ENCODE measurements at places on chromosomes 1 and 21. TPM values are rescaled to one million over a fixed set of nuclear protein-coding genes. Genes with fewer than 3 reads are reported as not detected.

DNA sequence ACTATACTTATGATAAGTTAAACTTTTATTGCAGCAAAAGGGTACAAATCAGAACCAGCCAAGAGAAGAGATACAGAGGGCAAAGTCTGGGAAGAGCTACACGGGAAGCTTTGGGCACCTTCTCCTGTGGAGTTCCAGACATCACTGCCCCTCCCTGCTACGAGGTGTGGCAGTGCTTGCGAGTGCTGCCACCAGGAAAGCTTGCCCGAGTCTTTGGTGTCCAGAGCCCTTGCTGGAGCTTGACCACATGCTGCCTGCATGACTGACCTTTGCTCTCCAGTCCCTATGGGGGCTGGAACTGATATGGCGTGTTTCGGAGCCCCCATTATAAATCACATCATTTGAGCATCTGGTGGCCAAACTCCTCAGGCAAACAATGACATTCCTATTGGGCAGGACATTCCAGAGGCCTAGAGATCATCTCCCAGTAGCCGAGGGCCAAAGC lies 23.4 kb downstream of the PLEKHO1 start:
- DNase-seq, result no peak

DNA sequence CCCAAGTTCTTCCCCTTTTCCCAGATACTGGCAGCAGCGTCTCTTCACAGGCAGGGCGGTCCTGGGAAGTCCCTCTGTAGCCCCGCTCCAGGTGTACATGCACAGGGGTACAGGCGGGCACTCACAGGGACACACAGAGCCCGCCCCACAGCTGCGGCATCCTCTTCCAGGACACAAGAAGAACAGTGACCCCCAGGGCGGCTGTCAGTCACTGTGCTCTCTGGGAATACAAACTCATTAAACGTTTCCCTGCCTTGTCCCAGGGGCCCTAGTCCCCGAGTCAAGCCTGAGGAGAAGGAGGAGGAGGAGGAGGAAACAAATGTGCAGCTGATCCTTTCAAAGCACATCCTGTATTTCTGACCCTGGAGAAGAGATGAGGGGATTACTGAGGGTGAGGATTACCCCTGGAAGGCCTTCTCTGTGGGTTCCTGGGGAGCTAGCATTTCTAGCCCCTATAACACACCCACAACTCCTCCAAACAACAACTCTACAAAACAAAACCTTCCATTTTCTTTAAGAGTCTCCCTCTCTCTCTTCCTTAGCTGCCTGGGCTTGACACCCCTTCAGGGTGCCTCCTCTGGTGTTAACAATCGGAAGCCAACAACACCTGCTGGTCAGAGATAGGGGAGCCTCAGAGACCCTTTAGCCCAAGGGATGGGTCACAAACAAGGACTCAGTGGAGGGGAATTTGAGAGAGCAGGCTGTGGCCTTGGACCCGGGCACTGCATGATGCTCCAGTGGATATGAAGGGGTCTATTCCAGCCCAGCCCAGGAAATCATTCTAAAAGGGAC lies 28.4 kb upstream of the DMBX1 start:
- no peak for DNase-seq

RNU1-4 gene
- total RNA-seq, result 306 TPM

GRCh38 chr1:36465731-36466369 lies 1.7 kb upstream of the MRPS15 start:
- no peak for DNase-seq

DNA sequence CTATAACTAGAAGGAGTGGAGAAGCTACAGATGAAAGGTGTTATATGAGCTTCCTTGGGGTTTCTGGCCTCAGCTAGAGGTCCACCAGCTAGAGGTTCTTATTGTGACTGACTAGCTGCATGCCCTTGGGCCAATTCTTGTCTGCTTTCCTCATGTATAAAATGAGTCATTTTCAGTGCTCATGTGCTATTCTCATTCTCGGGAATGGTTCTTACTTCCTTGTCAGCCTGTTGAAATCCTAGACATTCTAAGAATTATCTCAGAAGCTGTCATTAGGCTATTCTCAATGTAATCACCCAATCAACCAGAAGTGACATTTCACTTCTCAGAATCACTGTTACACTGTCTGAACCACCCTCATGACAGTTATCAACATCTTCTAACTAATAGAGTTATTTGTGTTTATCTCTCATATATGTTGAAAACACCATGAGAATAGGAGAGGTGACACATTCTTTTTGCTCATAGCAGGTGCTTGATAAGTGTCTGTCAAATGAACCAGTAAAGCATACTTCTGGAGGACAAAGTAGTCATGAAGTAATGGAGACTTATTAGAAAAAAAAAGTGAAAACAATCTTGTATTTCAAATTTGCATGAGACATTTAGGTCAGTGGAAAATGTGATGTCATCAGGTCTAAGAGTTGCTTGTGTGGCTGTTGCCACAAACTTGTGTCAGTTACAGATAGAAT lies 122.8 kb upstream of the IVNS1ABP start:
- peak; percentile 86 for DNase-seq

- peak; percentile 15 for DNase-seq
These were observed 65.8 kb downstream of the LRRN2 start for GRCh38 chr1:204619721-204620120.

DNA sequence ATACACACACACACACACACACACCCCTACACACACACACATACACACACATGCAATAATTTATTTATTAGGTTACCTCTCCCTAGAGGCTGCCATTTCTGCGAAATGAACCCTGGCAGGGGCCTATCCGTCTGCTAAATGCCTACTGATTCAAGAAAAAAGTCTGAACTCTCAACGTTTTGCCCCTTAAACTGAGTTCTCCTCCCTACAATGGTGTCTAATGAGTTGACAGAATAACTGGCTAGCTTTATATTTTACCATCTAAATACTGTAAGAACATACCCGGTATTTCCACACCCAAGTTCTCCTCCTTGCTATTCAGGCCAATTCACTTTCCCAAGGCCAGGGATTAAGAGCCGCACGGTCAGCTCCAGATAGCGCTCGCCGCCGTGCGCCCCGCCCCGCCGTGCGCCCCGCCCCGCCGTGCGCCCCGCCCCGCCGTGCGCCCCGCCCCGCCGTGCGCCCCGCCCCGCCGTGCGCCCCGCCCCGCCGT lies 339 bp upstream of the RNPC3 start:
- DNase-seq, result peak; percentile 67

NDUFV3 gene
- total RNA-seq, result 37.8 TPM

- DNase-seq, result no peak
These were observed 4.3 kb upstream of the NR1I3 start for GRCh38 chr1:161242313-161242712.

DNA sequence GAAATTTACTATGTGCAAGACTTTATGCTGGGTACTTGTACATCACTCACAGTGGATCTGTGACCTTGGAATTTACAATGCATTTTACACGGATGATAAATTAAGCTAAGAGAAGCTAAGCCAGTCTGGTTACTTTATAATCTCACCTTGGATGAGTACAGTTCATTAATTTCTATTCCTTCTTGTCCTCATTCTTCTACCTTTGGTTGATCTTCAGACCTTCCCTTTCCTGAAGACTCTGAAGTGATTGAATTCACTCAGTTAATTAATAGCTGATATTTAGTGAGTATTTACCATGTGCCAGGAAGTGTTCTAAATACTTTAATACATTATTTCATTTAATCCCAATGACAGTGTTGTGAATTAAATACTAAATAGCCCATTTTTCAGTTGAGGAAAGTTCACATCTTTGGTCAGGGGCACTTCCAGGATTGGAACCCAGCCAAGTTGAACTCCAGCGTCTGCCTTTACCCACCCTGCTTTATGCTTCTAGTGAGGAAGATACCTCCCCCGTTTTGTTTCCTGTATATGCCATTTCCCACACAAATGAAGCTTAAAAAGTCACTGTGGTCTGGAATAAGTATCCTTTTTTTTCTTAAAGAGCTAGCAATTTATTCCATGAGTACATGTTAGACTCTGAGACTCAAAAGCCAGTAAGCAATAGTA lies 146.6 kb downstream of the TLR5 start:
- DNase-seq, result no peak

CENPS gene
- 19.1 TPM for total RNA-seq

GRCh38 chr1:30601316-30602085 lies 121.9 kb downstream of the MATN1 start:
- no peak for DNase-seq

PYHIN1 gene
- not detected for total RNA-seq

RIMKLA gene
- total RNA-seq, result 3.7 TPM

DNA sequence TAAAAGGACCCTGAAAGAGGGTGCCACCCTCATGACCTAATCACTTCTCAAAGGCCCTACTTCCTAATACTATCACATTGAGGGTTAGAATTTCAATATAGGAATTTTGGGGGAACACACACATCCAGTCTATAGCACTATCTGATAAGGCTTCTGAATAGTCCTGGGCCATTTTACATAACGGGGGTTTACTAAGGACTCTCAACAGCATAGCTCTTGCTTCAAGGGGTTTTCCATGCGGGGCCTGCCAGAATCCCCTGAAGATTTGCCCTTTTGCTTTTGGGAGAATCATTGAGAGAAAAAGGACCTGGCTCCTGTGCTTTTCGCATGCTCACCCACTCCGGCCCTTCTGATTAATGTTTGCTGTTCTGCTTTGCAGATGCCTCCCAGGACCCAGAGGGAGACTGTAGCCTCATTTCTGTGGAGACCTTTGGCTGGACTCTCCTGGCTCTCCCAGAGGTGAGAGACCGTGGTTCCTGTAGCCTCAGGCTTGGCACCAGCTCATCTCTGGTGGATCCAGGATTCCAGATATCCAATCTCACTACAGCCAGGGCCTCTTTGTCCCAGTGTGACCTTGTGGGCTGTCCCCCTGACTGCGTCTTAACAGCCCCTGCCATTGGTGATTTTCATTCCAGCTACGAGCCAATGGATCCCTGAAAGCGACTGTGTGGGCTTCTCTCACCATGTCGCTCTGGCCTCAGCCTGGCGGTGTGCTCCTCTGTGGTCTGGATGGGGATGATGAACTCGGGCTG lies 72.6 kb downstream of the DDR2 start:
- no peak for DNase-seq

DNA sequence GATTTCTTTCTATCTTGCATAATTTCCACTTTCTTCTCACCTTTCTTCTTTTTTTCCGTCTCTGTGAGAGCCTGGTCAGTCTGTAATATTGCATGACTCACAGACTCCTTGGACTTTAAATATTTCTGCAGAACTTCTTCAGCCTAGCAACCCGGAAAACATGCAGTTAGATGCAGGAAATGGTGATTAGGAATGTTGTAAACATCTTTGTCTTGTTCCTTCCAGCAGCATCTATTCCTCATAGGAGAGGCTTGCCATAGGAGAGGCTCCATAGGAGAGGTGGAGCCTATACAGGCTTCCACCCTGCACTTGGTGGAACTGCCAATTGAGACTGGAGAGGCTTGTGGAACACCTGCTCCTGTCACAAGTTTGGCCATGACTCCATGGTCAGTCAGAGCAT lies 10.0 kb downstream of the GBP5 start:
- DNase-seq, result peak; percentile 35

GRCh38 chr1:89975540-89976125 lies 19.3 kb upstream of the ZNF326 start:
- DNase-seq, result no peak

- DNase-seq, result no peak
These were observed 103.3 kb upstream of the DEPDC1 start for GRCh38 chr1:68600049-68600661.

GRCh38 chr1:224256640-224257039 lies 73.3 kb downstream of the NVL start:
- no peak for DNase-seq

DNA sequence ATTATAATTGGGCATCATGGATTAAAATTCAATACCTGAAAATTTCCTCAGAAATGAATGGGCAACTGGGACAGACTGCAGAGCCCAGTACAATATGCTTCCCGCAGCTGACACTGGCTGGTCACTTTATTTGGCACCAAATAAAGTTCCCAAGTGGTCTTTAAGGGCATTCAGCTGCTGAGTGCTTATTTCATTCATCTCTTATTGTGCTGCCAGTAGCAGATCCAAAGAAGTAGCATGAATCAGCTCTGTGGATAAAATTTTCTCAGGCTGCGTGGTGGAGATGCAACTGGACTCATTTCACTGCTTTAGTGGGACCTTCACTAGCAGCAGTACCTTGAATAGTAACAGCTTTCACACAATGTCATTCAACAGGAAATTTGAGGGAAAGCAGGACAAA lies 226.3 kb upstream of the ADGRL2 start:
- no peak for DNase-seq

BMP8B gene
- 0.51 TPM for total RNA-seq

KMO gene
- 0.17 TPM for total RNA-seq

GRCh38 chr1:247588060-247588459 lies at the start of gene OR2G2:
Gene OR2G2, plus strand, starts transcription at chr1:247588360. Its CDS starts 0 bp downstream, at chr1:247588360.
- DNase-seq, result no peak

DNA sequence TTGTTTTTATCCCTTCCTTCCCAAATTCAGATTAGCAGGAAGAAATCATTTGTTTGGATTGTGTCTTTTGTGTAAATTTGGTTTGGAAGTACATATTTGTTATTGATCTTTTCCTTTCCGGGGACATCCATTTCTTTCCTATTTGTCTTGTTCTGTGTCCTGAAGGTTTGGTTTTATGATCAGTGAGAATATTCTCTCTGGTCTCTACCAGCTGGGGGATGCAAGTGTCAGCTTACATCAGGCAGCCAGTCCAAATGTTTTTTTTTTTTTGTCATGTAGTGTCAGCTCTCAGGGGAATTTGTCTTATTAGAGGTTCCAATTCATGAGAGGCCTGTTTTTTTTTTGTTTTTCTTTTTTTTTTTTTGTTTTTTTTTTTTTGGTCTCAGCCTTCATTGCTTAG lies 479.2 kb upstream of the LRRC7 start:
- no peak for DNase-seq

- peak; percentile 46 for DNase-seq
These were observed 16.0 kb downstream of the OR2T11 start for GRCh38 chr1:248618878-248619277.

DNA sequence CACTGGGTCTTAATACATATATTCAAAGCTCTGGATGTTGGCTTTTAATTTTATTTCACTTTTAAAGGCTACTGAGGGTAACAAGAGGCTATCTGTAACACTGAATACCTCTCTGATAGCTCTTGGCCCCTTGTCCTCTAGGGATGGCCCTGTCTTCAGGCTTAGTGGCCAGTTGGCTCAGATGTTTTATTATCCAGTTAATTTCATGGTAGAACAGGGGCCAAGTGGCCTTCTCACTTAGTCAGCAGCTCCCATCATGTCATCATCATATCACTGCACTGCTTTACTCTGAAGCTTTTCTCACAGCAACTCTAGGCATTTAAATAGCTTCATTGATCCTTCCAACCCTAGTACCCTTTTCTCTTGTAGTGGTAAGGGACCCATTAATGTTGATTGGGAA lies 40.2 kb upstream of the MACF1 start:
- no peak for DNase-seq

Measured in Daoy (cell line).